ENCODE measurements at places on chromosomes 11 and 22.

DNA sequence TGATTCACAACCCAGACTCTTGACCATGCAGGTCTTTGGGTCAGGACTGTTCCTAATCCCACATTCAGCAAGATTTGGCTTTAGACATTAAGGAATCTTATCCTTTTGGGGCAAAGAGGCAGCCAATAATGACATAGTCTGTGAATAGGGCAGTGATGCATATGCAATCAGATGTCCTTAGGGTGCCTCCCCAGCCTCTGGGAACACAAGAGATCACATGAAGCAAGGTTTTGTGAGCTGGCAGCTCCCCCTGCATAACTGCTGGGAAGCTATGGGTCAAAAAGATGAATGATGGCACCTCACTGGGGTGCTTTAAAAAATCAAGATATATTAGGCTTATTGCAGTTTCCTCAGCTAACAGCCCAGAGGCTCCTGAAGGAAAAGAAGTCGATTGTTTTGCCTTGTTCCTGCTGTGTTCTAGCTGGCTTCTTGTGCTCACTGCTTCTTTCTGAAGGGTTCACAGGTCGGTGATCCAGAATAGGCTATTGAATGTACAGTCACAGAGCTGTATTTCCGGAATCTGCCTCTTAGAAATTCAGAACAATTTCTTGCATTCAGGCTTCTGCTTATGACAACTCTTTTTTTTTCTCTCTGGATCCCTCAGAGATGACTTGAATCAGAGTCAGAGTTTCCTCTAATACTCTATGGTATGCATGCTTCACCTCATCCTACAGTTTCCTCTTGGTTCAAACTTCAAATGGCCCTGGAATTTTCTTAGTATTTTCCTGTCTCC is 31.7 kb downstream of the INSC start:
- DNase-seq, result no peak

- no peak for DNase-seq
Observed at GRCh38 chr11:103633068-103633788, 403.2 kb upstream of the DDI1 start.

GRCh38 chr22:43164636-43165035 is 13.3 kb downstream of the TSPO start:
- DNase-seq, result no peak

GRCh38 chr11:73478737-73479347 is 102.6 kb downstream of the RELT start:
- DNase-seq, result no peak
